ENCODE measurements at places on chromosomes 6 and 20.
A peak's percentile ranks its signal among the peaks of the same experiment; 100 is the strongest.

GRCh38 chr6:122657601-122658000, 47.4 kb downstream of the PKIB start:
- H3K27me3 ChIP-seq: no peaks in the 10 kb centered on the region
- H3K36me3 ChIP-seq: no peaks in the 10 kb centered on the region
- H3K4me3 ChIP-seq: no peak overlapping the region
- H3K27ac ChIP-seq: no peak overlapping the region

DNA sequence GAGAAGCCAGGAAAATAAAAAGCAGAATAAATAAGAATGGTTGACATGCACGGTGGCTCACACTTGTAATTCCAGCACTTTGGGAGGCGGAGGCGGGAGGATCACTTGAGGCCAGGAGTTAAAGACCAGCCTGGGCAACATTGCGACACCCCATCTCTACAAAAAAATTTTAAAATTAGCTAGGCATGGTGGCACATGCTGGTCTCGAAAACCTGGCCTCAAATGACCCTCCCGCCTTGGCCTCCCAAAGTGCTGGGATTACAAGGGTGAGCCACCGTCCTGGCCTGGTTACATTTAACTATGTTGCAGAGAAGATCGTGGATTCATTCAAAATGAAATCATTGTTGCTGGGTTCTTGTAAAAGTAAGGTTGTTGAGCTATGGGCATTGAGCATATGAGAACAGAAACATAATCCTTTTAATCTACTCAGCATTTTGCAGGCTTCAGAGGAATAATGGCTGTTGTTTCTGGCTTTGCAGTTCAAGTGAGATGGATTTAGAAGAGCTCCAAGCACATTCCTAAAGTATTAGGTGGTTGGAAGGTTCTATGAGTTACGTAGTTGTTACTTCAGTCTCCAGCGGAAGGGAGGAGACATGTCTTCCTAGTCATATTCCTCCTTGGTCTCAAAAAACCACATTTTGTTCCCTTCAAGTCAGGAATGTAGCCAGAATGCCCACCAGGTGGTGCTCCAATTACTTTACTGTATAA, 45.6 kb upstream of the RAB23 start:
- no peaks in the 10 kb centered on the region for H3K4me1 ChIP-seq
- no peak overlapping the region for H3K27ac ChIP-seq
- no peaks in the 10 kb centered on the region for H3K27me3 ChIP-seq
- no peaks in the 10 kb centered on the region for H3K36me3 ChIP-seq
- DNase-seq: peak; percentile 62

DNA sequence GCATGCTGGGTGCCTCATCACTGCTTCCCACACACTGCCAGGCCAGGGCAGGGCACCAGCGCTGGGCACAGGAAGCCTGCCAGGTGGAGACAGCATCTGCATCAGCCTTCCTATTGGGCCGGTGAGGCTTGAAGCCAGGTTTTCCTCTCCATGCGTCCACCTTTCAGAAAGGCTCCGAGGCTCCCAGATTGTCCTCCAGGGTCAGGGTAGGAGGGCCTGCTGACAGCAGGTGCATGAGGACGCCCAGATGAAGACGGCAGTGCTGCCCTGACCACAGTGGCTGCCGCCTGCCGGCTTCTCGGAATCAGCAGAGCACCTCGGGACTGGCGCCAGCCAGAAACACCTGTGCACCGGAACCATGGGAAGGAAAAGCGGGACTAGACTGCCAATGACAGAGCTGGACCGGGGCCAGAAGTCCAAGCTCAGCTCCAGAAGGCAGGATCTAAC, 170.5 kb upstream of the CST7 start:
- no peak overlapping the region for H3K27ac ChIP-seq
- H3K27me3 ChIP-seq: no peaks in the 10 kb centered on the region
- no peak overlapping the region for H3K4me3 ChIP-seq
- H3K36me3 ChIP-seq: no peaks in the 10 kb centered on the region
- no peak for DNase-seq

DNA sequence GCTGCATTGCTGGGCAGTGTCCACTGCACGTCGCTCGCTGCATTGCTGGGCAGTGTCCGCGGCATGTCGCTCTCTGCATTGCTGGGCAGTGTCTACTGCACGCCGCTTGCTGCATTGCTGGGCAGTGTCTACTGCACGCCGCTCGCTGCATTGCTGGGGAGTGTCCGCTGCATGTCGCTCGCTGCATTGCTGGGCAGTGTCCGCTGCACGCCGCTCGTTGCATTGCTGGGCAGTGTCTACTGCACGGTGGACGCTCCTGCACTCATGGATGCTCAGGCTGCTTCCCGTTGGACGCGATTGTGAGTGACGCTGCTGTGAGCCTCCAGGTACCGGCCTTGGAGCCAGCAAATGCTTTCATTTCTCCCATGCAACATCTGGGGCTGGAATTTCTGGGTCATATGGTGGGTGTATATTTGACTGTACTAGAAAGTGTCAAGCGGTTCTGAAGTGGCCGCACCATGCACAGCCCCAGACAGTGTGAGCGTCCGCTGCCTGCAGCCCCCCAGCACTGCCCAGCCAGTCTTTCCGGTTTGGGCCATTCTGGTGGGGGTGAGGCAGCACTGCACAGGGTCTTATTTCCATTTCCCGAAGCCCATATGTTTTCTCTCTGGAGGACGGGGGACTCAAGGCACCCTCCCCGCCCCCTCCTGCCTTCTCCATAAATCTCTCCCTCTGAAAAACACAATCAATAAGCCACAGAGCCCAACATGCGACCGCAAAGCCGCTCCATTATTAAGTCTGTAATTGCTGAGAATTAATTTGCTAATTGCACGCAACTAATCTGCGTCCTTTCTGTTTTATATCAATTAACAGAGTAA, 97.4 kb downstream of the YTHDF1 start:
- H3K27ac ChIP-seq: no peak overlapping the region
- DNase-seq: no peak
- H3K4me1 ChIP-seq: no peaks in the 10 kb centered on the region
- no peaks in the 10 kb centered on the region for H3K27me3 ChIP-seq
- no peaks in the 10 kb centered on the region for H3K36me3 ChIP-seq
- no peak overlapping the region for H3K4me3 ChIP-seq

DNA sequence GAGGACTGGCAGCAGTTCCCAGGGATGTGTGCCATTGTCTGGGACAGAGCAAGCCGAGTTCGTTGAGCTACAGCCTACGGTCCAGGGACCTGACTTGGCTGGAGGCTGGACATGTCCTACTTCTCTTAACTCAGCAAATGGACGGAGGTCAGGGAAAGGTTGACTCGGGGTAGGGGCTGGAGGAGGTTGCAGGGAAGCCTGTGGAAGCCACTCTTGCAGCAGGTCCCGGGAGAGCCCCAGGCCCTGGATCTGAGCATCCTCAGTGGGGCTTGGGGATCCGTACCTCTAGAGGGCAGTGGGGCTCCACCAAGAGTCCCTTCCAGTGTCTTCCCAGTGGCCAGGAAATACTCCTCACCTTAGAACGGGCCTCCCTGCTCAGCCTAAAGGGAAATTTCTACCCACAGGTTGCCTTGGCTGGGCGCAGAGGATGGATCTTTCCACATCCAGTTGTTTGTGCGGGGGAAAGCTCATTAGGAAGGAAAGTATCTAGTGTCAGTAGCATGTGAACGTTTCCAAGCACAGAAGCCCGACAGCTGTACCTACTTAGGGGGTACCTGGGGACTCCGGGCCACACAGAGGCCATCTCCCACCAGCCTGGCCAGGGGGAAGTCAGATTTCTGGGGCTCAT, 170.2 kb downstream of the NFATC2 start:
- no peak overlapping the region for H3K4me3 ChIP-seq
- H3K4me1 ChIP-seq: no peaks in the 10 kb centered on the region
- no peaks in the 10 kb centered on the region for H3K36me3 ChIP-seq
- no peak overlapping the region for H3K27ac ChIP-seq
- H3K27me3 ChIP-seq: no peaks in the 10 kb centered on the region
- peak; percentile 49 for DNase-seq

GRCh38 chr6:151109869-151110575, 129.7 kb upstream of the AKAP12 start:
- H3K4me3 ChIP-seq: no peak overlapping the region
- H3K4me1 ChIP-seq: no peaks in the 10 kb centered on the region
- H3K36me3 ChIP-seq: no peaks in the 10 kb centered on the region
- H3K27ac ChIP-seq: no peak overlapping the region

- no peak for DNase-seq
- no peak overlapping the region for H3K4me3 ChIP-seq
- H3K27ac ChIP-seq: no peak overlapping the region
- no peaks in the 10 kb centered on the region for H3K36me3 ChIP-seq
- H3K27me3 ChIP-seq: no peaks in the 10 kb centered on the region
These were observed 6.5 kb downstream of the IP6K3 start for GRCh38 chr6:33740204-33740608.

All from colonic mucosa (tissue), 4 donors.